ENCODE measurements at places on chromosomes 3 and 15.

GRCh38 chr3:107676469-107677309 is 153.9 kb downstream of the BBX start:
- DNase-seq, result peak; percentile 36

- DNase-seq, result no peak
Observed at GRCh38 chr15:72179950-72180581, 17.5 kb downstream of the GRAMD2A start.

DNA sequence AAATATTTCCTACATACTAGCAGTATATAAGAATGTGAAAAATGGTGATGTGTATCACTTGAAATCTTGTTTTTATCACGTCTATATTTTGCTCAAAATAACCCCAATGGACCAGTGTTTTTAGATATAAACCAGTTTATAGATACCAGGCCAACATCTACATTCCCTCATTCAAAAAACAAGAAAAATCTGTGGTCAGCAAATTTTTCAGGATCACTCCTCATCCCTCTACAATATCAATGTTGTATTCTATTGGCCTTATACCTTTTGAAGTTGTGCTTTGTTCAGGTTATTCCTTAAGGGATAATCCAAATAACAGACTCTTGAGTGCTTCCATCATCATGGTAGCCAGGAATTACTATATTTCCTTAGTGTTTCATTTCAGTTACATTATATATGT is 332.9 kb upstream of the ARRDC4 start:
- DNase-seq, result no peak

GRCh38 chr3:114310695-114311094 is 16.9 kb downstream of the TIGIT start:
- no peak for DNase-seq

DNA sequence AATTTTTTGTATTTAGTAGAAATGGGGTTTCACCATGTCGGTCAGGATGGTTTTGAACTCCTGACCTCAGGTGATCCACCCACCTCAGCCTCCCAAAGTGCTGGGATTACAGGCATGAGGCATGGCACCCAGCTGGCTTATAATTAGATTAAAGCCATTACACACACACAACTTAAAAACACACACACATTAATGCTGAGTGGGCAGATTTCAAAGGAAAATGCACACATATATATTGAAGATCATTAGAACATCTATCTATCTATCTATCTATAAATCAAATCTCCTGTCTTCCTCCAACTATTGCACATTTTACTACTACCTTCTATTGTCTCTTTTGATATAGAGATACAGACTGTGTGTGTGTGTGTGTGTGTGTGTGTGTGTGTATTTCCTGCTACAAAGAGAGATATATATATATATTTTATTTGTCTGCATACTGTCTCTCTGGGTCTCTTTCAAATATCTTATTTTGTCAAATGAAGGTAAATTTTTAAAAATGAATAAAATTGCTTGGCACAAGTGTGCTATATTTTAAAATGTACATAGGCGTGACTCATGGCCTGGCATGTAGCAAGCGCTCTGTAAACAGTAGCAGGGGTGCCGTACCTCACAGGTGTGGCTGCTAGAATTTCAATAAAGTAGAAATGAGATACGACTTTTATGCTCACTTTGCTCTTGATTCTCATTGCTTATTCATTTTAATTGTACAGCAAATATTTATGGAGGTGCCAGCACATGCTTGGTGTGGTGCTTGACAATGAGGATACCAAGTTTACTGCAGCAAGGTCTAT is 655.8 kb downstream of the AGBL1 start:
- DNase-seq, result no peak

GRCh38 chr3:161915418-161915750 is 418.8 kb downstream of the OTOL1 start:
- no peak for DNase-seq

Data from CD4-positive, alpha-beta T cell treated with Interleukin-21 for 1 hour (primary cell).